Stimulated activated CD8-positive, alpha-beta memory T cell treated with anti-CD3 and anti-CD28 coated beads, Interleukin-2, amount 100 ng/mL, for 48 hours (primary cell): ENCODE measurements at places on chromosomes 3 and 15.

DNA sequence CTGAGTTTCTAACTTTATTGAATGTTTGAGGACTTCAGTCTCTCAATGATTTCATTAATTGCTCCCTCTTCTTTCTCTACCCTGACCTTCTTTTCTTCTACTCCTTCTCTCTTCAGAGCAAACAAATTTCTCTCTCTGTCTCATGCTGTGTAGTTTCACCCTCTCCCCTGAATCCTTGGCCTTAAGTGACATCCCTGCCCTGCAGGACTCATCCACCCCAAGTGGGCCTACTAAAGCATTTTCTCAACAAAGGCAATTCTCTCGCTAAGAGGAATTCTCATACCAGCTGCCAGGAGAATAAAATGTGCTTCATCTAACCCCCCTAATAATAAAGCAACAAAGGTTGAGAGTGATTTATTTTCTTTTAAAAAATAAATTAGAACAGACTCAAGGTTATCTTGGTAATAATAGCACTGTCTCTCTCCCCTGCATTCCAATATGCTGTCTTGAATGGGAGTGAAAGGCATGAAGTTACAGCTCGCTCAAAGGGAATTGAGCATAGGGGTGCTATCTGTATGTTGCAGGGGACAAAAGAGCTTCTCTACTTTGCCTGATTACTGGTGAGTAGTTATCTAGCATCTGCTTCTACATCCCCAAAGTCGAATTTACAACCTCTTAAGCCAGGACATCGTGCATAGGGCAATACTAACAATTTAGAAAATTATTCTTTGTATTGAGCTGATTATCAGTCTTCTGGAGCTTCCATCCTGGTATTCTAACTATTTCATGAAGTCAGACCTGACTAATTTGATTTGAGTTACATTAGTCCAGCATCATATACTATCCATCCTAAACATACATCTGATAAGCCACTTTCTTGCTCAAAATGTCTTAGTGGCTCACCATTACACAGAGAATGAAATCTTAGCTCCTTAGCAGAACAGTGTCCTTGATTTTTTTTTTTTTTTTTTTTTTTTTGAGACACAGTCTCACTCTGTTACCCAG, 76.9 kb upstream of the DNAJC19 start:
- DNase-seq, result no peak

- no peak for DNase-seq
Observed at GRCh38 chr3:72494626-72495025, 353.6 kb downstream of the SHQ1 start.

- DNase-seq, result no peak
Observed at GRCh38 chr3:76011121-76011520, 225.8 kb upstream of the ZNF717 start.

DNA sequence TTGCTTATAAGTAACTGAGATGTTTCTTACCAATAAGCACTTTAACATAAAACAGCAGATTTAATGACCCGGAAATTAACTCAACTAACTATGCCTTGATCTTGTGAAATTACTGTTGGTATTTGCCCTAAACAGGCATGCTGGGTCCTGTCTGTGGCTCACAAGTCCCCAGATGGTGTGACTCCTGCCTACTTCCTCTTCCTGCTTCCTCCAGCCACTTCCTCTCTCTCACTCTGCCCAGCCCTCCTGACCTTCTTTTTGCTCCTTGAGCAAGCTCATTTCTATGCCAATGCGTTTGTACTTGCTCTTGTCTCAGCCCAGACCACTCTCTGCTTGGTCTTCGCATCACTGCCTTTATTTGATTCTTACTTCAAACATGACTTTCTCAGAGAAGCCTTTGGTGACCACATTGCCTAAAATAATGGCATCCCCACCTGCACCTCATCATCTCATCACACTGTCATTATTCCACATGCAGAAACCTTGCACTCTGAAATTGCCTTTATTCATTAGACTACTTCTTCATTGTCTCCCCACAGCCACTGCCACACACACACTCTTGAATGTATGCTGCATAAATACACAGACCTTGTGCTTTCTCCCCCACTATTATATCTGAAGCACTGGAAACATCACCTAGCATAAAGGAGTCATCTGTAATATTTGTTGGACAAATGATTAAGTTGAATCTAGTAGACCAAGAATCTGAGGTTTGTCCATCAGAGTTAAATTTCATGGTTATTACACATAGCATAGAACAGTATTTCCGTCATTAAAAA, 256.3 kb upstream of the SEMA6D start:
- no peak for DNase-seq

DNA sequence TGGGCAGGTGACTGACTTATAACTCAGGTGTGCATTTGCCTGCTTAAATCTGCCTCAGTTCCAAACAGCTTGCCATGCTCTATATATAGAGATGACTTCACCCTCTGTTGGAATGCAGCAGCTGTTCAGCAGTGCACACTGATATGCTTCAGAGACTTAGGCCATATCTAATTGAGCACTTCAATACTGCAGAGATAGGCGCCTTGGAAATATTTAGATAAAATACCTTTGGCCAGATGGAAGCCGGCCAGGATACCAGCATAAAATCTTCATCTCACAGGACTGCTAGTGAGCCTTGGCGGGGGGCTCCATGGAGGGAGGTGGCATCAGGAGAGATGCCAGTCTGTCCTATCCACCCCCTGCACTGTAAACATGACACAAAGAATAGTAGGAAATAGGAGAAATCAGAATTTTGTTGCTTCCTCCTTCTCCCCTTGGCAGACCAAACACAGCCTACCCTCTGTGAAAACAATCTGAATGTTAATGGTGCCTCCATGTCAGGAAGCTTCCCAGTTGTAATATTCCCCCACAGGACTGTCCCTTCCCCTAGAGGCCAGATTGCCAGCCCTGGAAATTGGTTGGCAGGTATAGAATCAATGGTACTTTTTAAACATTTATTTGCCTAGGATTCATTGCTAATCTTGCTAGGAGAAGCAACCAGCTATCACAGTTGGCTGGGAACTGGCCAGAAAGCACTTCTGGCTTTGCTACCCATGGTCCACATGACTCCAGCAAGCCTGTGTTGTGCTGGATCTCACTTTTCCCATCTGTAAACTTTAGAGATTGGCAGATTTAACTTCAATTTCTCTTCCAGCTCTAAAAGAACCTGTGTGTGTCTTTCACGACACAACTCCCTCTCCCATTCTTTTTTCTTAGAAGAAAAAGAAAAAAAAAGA, 215.5 kb upstream of the KCNMB2 start:
- DNase-seq, result no peak

DNA sequence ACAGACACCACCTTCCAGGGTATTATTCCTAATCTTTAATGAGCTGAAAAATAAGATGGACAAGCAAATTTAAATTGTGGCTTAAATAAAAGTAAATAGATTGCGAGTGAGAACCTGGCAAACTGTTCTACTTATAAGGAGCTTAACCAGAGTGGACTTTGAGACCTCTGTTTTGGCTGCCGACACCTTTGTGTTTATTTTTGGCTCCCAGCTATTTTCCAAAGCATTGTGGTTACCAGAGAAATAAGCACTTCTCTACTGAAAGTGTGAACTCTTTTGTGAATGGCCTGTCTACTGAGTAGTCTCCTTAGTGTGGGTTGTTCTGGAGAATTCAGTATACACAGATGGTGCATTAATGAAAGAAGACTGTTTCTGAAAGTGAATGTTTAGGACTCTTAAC, 109.4 kb downstream of the ATP8B4 start:
- DNase-seq, result no peak

- DNase-seq, result no peak
Observed at GRCh38 chr15:80536716-80537115, 132.5 kb downstream of the ARNT2 start.

GRCh38 chr3:178048768-178049167, 487.5 kb upstream of the KCNMB2 start:
- DNase-seq, result no peak

- DNase-seq, result no peak
Observed at GRCh38 chr3:72162649-72163184, 377.8 kb upstream of the PROK2 start.

GRCh38 chr3:196193736-196194541, 17.3 kb downstream of the ZDHHC19 start:
- DNase-seq, result no peak
